Temporal lobe (tissue), 4 donors: ENCODE measurements at places on chromosomes 11 and 22. TPM values are rescaled to one million over a fixed set of nuclear protein-coding genes. Genes with fewer than 3 reads are reported as not detected.

The GP1BB gene
- total RNA-seq = 24.8 TPM

The RIBC2 gene
- 0.25 TPM for total RNA-seq

The OR8A1 gene
- not detected for total RNA-seq

The OR2D2 gene
- total RNA-seq = 0.25 TPM

The MYEOV gene
- total RNA-seq = not detected

The KRTAP5-8 gene
- not detected for total RNA-seq

The RBMXL2 gene
- total RNA-seq = not detected

The TENM4 gene
- 80.6 TPM for total RNA-seq
